Activated B cell treated with CpG ODN at 0.5 μM for 24 hours (primary cell): ENCODE measurements at places on chromosomes 2 and 18. TPM values are rescaled to one million over a fixed set of nuclear protein-coding genes. Genes with fewer than 3 reads are reported as not detected.

DNA sequence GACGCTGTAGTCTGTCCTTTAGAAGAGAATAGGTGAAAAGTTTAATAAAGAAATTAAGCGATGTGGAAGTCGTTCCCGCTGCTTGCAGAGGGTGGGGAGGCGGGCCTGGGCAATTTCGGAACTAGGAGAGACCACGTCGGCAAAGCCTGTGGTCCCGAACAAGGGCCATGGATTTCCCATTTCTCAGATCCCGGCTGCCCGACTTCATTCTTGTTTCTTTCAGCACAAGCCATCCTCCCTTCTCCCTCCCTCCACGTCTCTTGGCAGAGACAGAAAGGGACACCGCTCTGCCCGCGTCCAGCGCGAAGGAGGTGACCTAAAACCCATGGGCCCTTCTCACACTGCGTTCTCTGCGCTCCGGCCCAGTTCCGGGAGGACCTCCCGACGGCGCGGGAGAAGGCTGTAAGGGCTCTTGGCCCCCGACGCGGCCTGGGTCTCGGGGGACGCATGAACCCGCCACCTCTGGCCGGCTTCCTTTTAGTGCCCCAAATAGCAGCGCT is 2.2 kb upstream of the BCL2L11 start:
- H3K27ac ChIP-seq, result peak overlapping the region; percentile 85
- peak overlapping the region; percentile 86 for H3K4me3 ChIP-seq
- peak; percentile 45 for DNase-seq
- H3K4me1 ChIP-seq, result peaks cover 43% of the 10 kb centered on the region
- peaks cover 13% of the 10 kb centered on the region for H3K27me3 ChIP-seq
- H3K36me3 ChIP-seq, result peaks cover 23% of the 10 kb centered on the region

DNA sequence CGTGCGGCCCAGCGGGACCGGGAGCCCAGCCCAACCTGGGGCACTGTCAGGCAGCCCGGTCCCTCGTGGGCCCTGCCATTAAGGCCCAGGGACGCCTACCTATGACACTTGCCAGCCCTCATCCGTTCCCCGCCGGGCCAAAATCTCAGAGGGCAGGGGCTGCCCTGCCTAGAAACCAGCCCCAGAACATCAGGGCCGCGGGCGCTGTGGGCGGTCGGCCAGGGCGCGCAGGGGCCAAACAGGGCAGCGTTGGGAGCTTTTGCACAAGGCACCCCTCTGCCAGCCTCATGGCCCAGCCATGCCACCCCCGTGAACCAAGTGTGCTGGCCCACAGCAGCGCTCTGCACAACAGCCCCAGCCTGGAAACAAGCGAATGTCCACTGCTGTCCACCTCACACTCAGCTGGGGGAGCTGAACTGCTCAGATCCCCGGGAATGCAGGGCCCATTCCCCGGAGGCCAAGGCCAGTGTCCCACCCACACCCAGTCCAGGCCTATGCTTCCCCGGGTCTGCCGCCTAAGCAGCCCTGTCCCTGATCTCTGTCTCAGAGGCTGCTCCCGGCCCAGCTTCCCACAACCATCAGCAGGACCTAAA is 3.5 kb upstream of the NEURL3 start:
- H3K4me3 ChIP-seq, result peak overlapping the region; percentile 65
- H3K4me1 ChIP-seq, result peaks cover 25% of the 10 kb centered on the region
- DNase-seq, result no peak
- H3K27me3 ChIP-seq, result peaks cover 7% of the 10 kb centered on the region

GRCh38 chr2:10341193-10341592 is 38.5 kb downstream of the HPCAL1 start:
- no peak for DNase-seq
- no peak overlapping the region for H3K4me3 ChIP-seq
- H3K27me3 ChIP-seq, result no peaks in the 10 kb centered on the region
- peaks cover 12% of the 10 kb centered on the region for H3K36me3 ChIP-seq

- DNase-seq, result no peak
- H3K27me3 ChIP-seq, result peaks cover 12% of the 10 kb centered on the region
- H3K36me3 ChIP-seq, result no peaks in the 10 kb centered on the region
- H3K27ac ChIP-seq, result no peak overlapping the region
- no peaks in the 10 kb centered on the region for H3K4me1 ChIP-seq
Measured at GRCh38 chr2:96085541-96086355, 30.6 kb downstream of the ADRA2B start.

DNA sequence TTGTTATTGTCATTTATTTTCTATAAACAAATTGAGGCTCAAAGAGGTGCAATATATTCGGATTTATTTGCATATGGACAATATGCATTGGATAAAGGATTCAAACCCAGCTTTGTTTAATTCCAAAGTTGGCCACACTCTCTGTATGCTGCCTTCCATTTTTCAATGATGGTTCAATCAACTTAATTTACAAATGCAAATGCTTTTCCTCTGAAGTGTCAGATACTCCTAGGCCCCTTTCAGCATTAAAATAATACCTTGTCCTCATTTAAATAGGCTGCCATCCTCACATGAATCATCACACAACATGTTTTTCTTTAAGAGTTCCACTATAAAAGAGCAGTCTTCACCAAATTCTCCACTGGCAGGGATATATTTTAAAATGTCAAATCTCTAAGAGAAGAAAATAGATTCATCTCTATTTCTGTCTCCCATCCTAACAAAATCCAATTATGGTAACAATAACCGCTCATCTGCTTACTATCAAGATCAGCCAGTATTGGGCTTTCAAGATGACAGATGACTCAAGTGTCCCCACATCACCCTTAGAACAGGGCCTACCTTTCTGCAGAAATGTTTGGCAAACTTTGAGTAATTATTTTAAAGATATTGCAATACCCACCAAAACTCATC is 114.8 kb downstream of the SCG2 start:
- DNase-seq, result no peak
- H3K4me3 ChIP-seq, result no peak overlapping the region
- H3K36me3 ChIP-seq, result no peaks in the 10 kb centered on the region
- no peak overlapping the region for H3K27ac ChIP-seq

DNA sequence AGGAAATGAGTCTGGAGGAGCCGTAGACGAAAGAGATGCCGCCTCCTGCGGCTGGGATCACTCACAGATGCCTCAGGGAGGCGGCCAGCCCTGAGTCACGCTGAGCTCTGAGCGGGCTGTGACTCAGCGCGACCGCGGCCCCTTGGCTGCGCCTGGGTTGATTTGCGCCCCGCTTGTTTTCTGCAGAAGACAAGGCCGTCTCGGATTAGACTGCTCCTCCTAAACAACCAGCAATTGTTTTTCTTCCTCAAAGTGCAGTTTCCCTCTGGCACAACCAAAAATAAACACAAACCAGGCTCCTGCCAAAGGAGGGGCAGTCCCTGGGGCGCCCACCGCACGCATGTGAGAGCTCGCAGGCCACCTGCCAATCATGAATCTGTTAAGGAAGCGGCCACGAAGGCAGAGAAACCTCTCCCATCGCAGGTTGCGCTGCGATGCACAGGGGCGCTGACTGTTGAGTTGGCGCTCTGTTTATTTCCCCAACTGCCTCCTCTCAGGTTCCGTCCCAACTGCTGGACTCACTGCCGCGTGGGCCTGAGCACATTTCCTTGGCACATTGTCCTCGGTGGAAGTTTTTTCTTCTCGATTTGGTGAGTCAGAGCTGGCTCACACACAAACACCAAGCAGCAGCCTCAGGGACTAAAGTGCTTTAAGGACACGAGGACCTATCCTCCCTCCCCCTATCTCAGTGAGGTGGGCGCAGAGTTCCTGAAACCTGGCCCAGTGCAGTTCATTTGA is 85.2 kb upstream of the NDUFV2 start:
- H3K27ac ChIP-seq, result peak overlapping the region; percentile 50
- peak overlapping the region; percentile 82 for H3K4me3 ChIP-seq
- DNase-seq, result peak; percentile 50
- H3K27me3 ChIP-seq, result no peaks in the 10 kb centered on the region
- peaks cover 11% of the 10 kb centered on the region for H3K4me1 ChIP-seq

GRCh38 chr18:11147962-11148679 is 1.2 kb downstream of the PIEZO2 start:
- H3K27me3 ChIP-seq, result peaks cover 35% of the 10 kb centered on the region
- peaks cover 7% of the 10 kb centered on the region for H3K4me1 ChIP-seq
- no peak overlapping the region for H3K27ac ChIP-seq
- H3K4me3 ChIP-seq, result no peak overlapping the region
- no peaks in the 10 kb centered on the region for H3K36me3 ChIP-seq

DNA sequence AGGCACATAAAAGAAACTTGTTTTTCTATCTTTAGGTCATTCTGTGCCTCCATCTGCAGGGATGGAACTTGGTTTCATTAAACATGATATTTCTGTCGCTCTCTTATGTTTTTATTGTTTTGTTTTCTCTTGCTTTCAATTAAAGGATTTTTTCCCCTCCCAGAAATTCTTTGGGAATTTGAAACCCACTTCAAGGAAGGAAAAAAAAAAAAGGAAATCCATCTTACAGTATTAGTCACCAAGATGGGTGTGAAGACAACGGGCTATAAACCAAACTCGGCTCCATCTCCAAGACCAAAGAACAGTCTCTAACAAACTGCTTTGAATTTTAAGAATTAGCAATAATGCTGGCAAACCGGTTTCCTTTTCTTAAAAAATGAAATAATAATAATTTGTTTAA is 244.1 kb downstream of the BCL11A start:
- no peak overlapping the region for H3K27ac ChIP-seq
- peaks cover 72% of the 10 kb centered on the region for H3K4me1 ChIP-seq
- H3K36me3 ChIP-seq, result no peaks in the 10 kb centered on the region
- H3K27me3 ChIP-seq, result no peaks in the 10 kb centered on the region

- peaks cover 16% of the 10 kb centered on the region for H3K4me1 ChIP-seq
- no peaks in the 10 kb centered on the region for H3K27me3 ChIP-seq
- no peaks in the 10 kb centered on the region for H3K36me3 ChIP-seq
- H3K4me3 ChIP-seq, result no peak overlapping the region
- DNase-seq, result no peak
- no peak overlapping the region for H3K27ac ChIP-seq
Measured at GRCh38 chr18:74040008-74040407, 107.6 kb downstream of the FBXO15 start.

DNA sequence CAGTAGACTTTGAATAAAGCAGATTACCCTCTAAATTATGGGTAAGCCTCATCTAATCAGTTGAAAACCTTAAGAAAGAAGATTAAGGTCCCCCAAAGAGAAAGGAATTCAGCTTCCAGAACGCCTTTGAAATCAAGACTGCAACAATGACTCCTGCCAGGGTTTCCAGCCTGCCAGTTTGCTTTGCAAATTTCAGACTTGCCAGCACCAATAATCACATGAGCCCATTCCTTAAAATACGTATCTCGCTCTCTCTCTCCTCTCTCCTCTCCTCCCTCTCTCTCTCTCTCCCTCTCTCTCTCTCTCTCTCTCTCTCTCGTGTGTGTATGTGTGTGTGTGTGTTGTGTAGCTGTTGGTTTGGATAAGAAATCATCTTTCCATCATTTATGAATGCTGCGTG is 184.2 kb downstream of the PDE1A start:
- peaks cover 7% of the 10 kb centered on the region for H3K4me1 ChIP-seq
- peaks cover 7% of the 10 kb centered on the region for H3K27me3 ChIP-seq
- no peak overlapping the region for H3K27ac ChIP-seq
- DNase-seq, result no peak

- H3K27me3 ChIP-seq, result no peaks in the 10 kb centered on the region
- H3K27ac ChIP-seq, result no peak overlapping the region
- peaks cover 3% of the 10 kb centered on the region for H3K36me3 ChIP-seq
- H3K4me3 ChIP-seq, result no peak overlapping the region
Measured at GRCh38 chr18:3603421-3604234, 153.7 kb downstream of the TGIF1 start.

GRCh38 chr2:223501641-223502040 is 100.5 kb downstream of the SCG2 start:
- no peaks in the 10 kb centered on the region for H3K36me3 ChIP-seq
- DNase-seq, result no peak
- no peaks in the 10 kb centered on the region for H3K27me3 ChIP-seq
- no peaks in the 10 kb centered on the region for H3K4me1 ChIP-seq

DNA sequence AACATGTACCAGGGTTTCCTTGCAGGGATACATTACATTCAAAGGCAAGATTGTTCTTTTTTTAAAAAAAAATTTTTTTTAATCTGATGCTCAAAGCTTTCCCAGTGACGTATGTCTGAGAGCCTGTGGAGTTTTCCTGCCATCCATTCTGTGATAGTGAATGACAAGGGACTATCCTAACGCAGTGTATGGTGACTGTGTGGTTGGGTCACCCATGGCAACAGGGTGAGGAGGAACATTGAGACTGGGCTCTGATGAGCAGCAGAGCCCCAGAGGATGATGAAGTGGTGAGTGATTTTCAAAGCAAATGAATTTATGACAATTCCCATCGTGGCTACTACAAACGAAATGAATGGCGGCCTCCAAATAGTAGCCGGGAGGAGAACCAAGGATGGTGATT is 28.6 kb upstream of the CTAGE1 start:
- H3K4me1 ChIP-seq, result no peaks in the 10 kb centered on the region
- no peaks in the 10 kb centered on the region for H3K36me3 ChIP-seq
- H3K4me3 ChIP-seq, result no peak overlapping the region
- DNase-seq, result no peak
- H3K27ac ChIP-seq, result no peak overlapping the region
- no peaks in the 10 kb centered on the region for H3K27me3 ChIP-seq

DNA sequence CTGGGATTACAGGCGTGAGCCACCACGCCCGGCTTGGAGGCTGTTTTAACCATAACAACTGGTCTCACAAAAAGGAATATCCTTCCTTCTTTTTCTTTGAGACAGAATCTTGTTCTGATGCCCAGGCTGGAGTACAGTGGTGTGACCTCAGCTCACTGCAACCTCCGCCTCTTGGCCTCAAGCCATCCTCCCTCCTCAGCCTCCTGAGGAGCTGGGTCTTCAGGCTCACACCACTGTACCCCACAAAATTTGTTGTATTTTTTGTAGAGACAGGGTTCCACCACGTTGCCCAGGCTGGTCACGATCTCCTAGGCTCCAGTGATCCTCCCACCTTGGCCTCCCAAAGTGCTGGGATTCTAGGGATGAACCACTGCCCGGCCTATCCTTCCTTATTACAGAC is 21.7 kb downstream of the CTIF start:
- H3K27me3 ChIP-seq, result no peaks in the 10 kb centered on the region
- no peak overlapping the region for H3K4me3 ChIP-seq

GRCh38 chr2:207239754-207240494 is 74.2 kb upstream of the KLF7 start:
- H3K4me1 ChIP-seq, result no peaks in the 10 kb centered on the region
- no peak for DNase-seq
- no peak overlapping the region for H3K27ac ChIP-seq
- no peaks in the 10 kb centered on the region for H3K27me3 ChIP-seq

DNA sequence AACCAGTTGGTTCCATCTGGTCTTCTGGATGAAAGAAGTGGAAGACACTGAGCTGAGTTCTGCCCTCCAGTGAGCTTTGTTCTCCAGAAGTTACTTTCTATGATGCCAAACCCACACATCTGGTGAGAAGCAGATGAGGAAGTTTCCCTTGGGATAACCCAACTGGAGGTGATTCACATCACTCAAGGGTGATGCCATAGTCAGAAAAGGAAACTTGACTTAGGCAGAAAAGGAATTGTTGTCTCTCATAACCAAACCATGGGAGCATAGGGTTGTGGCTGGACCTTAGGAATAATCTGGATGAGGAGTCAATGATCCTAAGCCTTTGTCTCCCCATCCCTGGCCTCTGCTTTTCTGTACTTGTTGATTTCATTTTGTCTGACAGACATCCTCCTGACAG is 43.7 kb downstream of the CDC42EP3 start:
- no peak for DNase-seq
- no peaks in the 10 kb centered on the region for H3K36me3 ChIP-seq
- H3K4me1 ChIP-seq, result peaks cover 56% of the 10 kb centered on the region
- H3K4me3 ChIP-seq, result no peak overlapping the region
- no peak overlapping the region for H3K27ac ChIP-seq
- no peaks in the 10 kb centered on the region for H3K27me3 ChIP-seq

- H3K36me3 ChIP-seq, result no peaks in the 10 kb centered on the region
- H3K27me3 ChIP-seq, result no peaks in the 10 kb centered on the region
- H3K4me3 ChIP-seq, result no peak overlapping the region
- DNase-seq, result peak; percentile 27
- H3K4me1 ChIP-seq, result no peaks in the 10 kb centered on the region
- H3K27ac ChIP-seq, result no peak overlapping the region
Measured at GRCh38 chr2:72993147-72993932, 76.0 kb downstream of the EMX1 start.

Gene MARCHF4
- not detected in 2 replicates for total RNA-seq

Gene ASXL3
- total RNA-seq, result not detected in 2 replicates

Gene SETBP1
- total RNA-seq, result 65.5 and 72.8 TPM in 2 replicates

Gene CHRND
- not detected in 2 replicates for total RNA-seq

Gene DUSP19
- total RNA-seq, result 0.31 and 0.49 TPM in 2 replicates
